ENCODE measurements at places on chromosomes 3 and 15. TPM values are rescaled to one million over a fixed set of nuclear protein-coding genes. Genes with fewer than 3 reads are reported as not detected.

Gene CCR9
- total RNA-seq = not detected

Gene CCDC191
- 3.5 TPM for total RNA-seq

Gene GABRR3
- not detected for total RNA-seq

Gene CCDC39
- total RNA-seq = not detected

Gene LEKR1
- total RNA-seq = 0.56 TPM

All from activated CD4-positive, alpha-beta memory T cell treated with anti-CD3 and anti-CD28 coated beads for 36 hours (primary cell).